ENCODE measurements at places on chromosomes 11 and 22.

DNA sequence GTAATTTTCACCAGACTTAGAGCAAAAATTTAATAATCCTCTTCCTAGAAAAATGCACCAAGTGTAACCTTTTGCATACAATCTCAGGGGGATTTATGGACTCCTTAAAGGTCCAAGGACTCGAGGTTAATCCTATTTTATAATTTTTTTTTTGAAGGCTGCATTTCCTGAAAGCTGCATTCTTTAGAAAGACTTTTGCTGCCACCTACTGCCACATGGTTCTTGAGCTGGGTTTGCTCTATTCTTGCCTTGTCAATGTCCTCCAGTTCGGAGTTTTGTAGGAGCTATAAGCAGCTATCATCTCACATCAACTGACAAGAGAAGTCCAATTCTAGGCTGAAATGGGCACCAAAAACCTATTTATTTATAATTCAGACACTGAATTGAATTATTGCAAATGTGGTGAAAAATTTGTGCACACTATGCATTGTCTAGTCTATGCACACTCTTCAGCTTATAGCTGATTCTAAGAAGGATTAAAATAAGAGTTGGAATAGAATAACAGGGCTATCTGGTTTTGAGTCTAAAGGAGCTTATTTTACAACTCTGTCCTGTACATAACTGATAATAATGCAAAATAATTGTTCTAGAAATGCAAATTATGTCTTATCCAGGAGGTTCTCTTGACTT lies 31.3 kb downstream of the TRAF6 start:
- DNase-seq = no peak

DNA sequence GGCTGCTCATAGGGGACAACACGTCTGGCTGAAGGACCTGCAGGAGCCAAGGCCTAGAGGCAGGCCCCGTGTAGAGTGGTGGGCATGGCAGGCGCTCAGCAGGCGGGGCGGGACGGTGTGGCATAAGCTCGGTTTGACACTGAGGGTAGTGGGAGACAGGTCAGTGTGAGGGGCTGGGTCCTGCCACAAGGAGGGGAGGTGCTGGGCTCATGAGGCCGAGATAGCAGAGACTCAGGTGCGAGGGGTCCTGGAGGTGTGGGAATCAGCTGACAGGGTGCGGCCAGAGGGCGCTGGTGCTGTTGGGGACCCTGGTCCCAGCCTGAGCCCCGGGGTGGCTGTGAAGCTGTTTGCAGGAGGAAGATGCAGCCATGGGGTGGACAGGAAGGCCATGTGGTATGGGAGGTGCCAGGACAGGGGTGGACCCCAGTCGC lies 6.7 kb downstream of the SLC22A12 start:
- DNase-seq = no peak

GRCh38 chr22:29733362-29734201 lies 13.8 kb downstream of the CABP7 start:
- DNase-seq = no peak

DNA sequence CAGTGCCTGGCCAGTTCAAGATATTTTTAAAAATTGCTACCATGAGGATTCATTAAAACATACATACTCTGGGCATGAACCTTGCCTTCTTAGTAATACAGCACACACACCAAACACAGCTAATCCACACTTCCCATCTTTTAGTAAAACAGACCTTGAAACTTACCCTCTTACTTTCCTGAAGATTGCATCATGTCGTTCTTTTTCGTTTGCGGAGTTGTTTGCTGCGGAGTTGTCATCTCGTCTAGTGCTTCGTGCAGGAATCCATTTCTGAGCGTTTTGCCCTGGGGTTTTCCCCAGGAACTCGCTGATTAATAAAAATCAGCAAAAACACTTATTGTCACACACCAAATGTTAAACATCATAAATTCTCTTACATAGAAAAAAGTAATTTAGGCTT lies 3.0 kb downstream of the EIF4G2 start:
- no peak for DNase-seq

GRCh38 chr11:14193644-14194043 lies 165.3 kb downstream of the RRAS2 start:
- DNase-seq = no peak

GRCh38 chr22:48353116-48353947 lies 1474.3 kb downstream of the BRD1 start:
- DNase-seq = no peak

- no peak for DNase-seq
These were observed 580 bp downstream of the DTX4 start for GRCh38 chr11:59172345-59173079.

- no peak for DNase-seq
These were observed 373.2 kb downstream of the DDX10 start for GRCh38 chr11:109037856-109038780.

GRCh38 chr11:69958308-69958707 lies 119.8 kb upstream of the ANO1 start:
- DNase-seq = no peak

DNA sequence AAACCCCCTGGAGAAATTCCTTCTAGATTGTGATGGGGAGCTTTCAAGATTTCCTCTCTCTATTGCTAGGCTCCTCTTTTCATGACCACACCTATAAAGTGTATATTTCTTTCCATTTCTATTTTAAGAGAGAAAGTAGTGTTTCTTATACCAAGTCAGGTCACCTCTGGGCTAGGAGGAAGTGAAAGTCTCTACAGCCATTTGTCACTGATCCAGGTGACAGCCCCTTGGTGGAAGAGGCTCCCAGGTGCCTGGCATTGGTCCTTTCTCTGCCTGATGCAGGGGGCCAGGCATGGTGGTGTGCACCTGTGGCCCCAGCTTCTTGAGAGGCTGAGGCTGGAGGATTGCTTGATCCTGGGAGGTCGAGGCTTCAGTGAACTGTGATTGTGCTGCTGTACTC lies 64.7 kb downstream of the DHCR7 start:
- no peak for DNase-seq

DNA sequence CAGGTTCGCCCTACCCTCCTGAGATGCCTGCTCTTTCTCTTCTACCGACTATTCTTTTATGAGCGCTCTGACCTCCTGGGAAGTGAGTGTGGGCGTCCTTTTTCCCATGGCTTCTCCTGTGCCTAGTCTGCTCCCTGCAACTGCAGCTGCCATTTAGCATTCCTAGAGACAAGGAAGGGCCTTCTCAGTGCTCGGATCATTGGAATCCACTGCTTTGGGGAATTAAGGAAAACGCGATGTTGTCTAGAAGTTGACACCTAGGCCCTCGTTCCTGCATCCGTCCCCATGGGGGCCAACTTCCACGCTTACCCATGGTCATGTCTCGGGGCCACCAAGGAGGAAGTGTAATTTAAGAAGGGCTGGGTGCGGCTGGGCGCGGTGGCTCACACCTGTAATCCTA lies 95.4 kb downstream of the BCR start:
- no peak for DNase-seq

DNA sequence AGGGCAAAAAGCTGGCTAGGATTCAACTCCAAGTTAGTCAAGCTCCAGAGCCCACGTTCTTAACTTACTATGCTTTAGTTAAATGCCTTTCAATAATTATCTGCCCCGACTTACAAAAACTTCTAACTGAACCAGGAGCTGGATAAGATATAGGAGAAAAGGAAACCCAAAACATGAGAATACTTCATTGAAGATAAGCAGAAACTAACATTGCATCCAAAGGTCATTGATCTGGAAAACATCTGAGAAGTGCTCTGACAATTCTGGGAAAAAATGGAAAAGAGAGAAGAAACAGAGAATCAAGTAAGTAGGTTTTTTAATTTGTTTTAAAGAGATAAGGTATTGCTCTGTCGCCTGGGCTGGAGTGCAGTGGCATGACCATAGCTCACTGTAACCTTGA lies 27.2 kb downstream of the ACAT1 start:
- DNase-seq = no peak

- no peak for DNase-seq
These were observed 85.4 kb downstream of the ATXN10 start for GRCh38 chr22:45757068-45757467.

DNA sequence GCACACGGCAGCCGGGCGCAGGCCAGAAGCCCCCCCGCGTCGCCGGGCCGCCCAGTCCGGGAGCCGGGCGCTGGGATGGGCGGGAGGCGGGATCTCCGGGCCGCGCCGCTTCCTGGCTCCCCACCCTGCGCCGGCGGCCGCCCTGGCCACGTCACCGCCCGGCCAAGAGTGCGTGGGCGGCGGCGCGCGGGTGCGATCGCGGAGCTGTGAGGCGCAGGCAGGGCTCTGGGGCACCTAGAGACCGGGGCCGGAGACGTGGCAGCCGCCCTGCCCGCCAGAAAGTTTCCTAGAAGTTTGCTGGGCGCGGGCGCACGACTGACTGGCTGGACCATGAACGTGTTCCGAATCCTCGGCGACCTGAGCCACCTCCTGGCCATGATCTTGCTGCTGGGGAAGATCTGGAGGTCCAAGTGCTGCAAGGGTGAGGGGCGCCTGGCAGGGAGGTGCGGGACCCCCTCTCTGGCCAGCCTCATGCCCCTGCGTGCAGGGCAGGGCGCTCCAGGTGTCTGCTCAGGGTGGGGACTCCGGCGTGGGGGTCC lies at the start of gene KDELR3:
KDELR3 (plus strand) TSS at position 193 of the 539 bp plus-strand sequence; CDS start at position 331, 138 bp downstream.
- no peak for DNase-seq

- DNase-seq = no peak
These were observed 41.8 kb downstream of the LIF start for GRCh38 chr22:30204742-30205111.

DNA sequence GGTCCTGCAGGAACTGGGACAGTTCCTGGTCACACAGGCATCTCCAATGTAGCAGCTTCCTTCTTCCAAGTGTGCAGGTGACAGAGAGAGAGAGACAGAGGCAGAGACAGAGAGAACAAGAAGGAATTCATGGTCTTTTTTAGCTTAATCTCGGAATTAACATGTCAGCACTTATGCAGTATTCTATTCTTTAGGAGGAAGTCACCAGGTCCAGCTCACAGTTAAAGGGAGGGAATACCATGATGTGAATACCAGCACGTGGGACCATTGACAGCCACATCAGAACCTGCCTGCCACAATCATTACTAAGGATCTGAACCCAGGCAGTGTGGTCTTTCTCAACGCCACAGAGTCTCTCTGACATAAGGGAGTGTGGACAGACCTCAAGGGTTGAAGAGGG lies 341.6 kb downstream of the MN1 start:
- no peak for DNase-seq

- DNase-seq = no peak
These were observed 55.2 kb downstream of the SLC1A2 start for GRCh38 chr11:35363854-35364780.

- DNase-seq = no peak
These were observed 337.4 kb downstream of the SOX6 start for GRCh38 chr11:16018931-16019330.

GRCh38 chr11:105821372-105821771 lies 200.7 kb downstream of the MSANTD4 start:
- no peak for DNase-seq

- DNase-seq = no peak
These were observed 77.1 kb upstream of the CCDC90B start for GRCh38 chr11:83363312-83363711.

- DNase-seq = no peak
These were observed 26.1 kb upstream of the KRTAP5-6 start for GRCh38 chr11:1670905-1671371.

- no peak for DNase-seq
These were observed 173.9 kb upstream of the B3GAT1 start for GRCh38 chr11:134585666-134586610.

- DNase-seq = peak; percentile 89
These were observed 10.4 kb upstream of the C1QTNF6 start for GRCh38 chr22:37198258-37199102.

GRCh38 chr11:25449091-25449490 lies 882.8 kb upstream of the ANO3 start:
- DNase-seq = no peak

GRCh38 chr11:70558681-70559080 lies 160.4 kb downstream of the CTTN start:
- no peak for DNase-seq

GRCh38 chr11:80412604-80413003 lies 971.8 kb upstream of the TENM4 start:
- no peak for DNase-seq

GRCh38 chr11:61585115-61585514 lies 4.2 kb upstream of the SYT7 start:
- no peak for DNase-seq

DNA sequence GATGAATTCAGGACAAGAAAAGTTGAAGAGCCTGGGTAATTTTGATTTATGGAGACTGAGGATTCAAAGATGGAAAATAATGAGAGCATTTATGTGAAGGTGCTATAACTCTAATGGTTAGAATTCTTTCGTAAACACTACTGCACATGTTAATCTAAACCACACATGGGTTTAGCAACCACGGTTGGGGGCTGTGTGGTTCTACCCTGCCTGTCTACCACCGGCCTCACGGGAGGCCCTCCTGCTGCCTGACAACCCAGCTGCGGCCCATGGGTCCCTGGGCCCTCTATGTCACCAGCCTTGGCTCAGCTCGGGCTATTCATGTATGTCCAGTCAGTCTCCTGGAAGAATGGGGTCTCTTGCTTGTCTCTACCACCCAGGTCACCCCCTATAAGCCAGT lies 68.5 kb upstream of the ARFGAP3 start:
- DNase-seq = no peak

- no peak for DNase-seq
These were observed 52.3 kb downstream of the SLC22A12 start for GRCh38 chr11:64643256-64643881.

DNA sequence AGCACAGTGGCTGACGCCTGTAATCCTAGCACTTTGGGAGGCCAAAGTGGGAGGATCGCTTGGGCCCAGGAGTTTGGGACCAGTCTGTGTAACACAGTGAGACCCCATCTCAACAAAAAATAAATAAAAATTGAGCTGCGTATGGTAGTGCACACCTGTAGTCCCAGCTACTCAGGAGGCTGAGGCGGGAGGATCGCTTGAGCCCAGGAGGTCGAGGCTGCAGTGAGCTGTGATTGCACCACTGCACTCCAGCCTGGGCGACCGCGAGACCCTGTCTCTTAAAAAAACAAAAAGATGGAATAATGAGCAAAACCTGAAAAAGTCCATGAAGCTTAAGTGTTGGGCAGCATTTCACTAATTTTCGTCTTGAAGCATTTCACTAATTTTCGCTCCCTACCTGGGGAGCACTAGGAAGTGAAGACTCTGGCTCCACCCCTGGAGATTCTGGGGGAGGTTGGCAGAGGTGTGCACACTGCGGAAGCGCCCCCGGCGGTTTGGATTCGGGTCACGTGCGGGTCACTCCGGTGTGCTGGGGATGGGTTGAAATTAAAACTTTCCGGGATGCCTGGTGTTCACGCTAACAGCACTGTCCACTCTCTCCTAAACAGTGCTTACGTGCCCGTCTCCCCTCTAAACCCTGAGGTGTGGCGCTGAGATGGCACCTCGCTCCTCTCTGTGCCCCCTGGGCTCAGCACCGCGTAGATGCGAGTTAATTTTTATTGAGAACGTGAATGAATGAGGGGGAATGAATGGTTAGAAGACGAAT lies 906 bp upstream of the NAA40 start:
- no peak for DNase-seq
